ENCODE measurements at places on chromosomes 4 and X. TPM values are rescaled to one million over a fixed set of nuclear protein-coding genes. Genes with fewer than 3 reads are reported as not detected.

Gene SMIM10L2A
- 0.52 TPM for total RNA-seq

Gene TMEM154
- 10.8 TPM for total RNA-seq

Gene USO1
- total RNA-seq = 136 TPM

Gene TLR10
- total RNA-seq = not detected

Gene SYP
- total RNA-seq = 0.39 TPM

Gene ERAS
- total RNA-seq = not detected

Gene ALB
- not detected for total RNA-seq

Gene APLN
- total RNA-seq = 8.8 TPM

Gene PRKX
- 5.5 TPM for total RNA-seq

Gene PPARGC1A
- 21.4 TPM for total RNA-seq

Gene MAMLD1
- 8.9 TPM for total RNA-seq

Gene BMPR1B
- total RNA-seq = 0.54 TPM

Gene AMOT
- total RNA-seq = 10.6 TPM

Gene CISD2
- 37.5 TPM for total RNA-seq

Gene F8A2
- not detected for total RNA-seq

Gene SEL1L3
- total RNA-seq = 11.5 TPM

Gene HOPX
- 5.6 TPM for total RNA-seq

Gene MAGEA2
- not detected for total RNA-seq

All from articular chondrocyte of knee joint (primary cell).